ENCODE measurements at places on chromosomes 4 and X.

DNA sequence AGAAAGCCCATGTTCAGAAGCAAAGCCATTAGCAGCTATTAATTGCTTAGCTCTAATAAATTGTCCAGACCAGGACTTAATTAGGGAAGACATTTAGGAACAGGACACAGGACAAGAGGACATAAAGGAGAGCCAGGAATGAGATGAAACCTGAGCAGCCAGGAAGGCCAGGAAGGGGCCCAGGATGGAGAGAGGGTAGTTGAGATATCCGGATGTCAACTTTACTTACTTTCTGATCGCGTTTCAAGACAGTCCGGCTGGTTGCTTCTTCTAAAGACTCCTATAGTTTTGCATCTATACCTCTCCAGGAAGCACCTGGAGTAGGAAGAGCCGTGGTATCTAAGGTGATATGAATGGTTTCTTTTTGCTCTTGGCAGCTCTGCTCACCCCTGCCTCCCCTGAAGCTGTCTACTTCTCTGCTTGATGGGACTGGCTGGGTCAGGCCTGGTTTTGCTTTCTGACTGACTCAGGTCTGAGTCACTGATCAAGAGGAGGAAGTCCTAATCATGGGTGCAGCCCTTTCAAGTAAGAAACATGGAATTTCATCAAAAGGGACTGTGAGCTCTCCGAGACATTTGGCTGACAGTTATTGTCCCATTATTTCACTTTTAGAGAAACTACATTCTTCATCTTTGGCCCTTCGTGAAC is 733.3 kb downstream of the RPA4 start:
- peak; percentile 1 for DNase-seq

GRCh38 chr4:131526686-131527085 is 1622.4 kb upstream of the PCDH10 start:
- no peak for DNase-seq

DNA sequence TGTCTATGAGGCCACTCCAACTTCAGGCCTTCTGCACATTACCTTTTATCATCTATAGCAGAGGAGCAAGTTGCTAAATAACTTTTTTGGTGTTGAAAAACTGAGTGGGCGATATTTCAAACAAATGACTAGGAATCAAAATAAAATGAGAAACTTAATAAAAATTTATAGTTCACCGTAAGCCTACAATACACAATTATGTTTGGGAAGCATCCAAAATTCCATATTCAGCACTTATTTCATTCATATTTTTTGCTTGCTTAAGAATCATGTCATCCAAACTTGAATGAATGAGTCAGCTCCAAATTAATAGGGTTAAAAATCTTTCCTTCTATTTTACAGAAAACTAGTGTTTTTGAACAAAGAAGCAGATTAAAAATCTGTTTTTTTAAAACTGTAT is 119.1 kb downstream of the SH3RF1 start:
- no peak for DNase-seq

GRCh38 chrX:5117816-5118215 is 1110.9 kb downstream of the NLGN4X start:
- DNase-seq: no peak

- no peak for DNase-seq
Observed at GRCh38 chrX:151790481-151791160, 56.1 kb downstream of the CNGA2 start.

DNA sequence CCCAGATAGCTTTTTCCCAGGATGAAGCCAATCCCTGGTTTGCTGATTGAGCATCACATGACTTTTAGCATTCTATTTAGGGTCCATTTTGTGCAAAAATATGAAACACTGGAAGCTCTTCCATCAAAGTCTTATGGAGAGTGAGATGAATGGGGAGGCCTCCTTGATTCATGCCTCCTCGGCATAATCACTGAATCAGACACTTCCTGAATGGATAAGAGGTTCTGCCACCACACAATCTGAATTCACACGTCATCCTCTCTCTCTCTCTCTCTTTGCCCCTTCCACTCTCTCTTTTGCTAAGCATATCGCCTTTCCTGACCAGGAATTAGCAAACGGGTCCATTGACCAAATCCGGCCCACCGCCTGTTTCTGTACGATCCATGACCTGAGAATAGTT is 68.7 kb downstream of the CRMP1 start:
- DNase-seq: no peak

- DNase-seq: no peak
Observed at GRCh38 chr4:101512416-101512815, 165.1 kb upstream of the PPP3CA start.

DNA sequence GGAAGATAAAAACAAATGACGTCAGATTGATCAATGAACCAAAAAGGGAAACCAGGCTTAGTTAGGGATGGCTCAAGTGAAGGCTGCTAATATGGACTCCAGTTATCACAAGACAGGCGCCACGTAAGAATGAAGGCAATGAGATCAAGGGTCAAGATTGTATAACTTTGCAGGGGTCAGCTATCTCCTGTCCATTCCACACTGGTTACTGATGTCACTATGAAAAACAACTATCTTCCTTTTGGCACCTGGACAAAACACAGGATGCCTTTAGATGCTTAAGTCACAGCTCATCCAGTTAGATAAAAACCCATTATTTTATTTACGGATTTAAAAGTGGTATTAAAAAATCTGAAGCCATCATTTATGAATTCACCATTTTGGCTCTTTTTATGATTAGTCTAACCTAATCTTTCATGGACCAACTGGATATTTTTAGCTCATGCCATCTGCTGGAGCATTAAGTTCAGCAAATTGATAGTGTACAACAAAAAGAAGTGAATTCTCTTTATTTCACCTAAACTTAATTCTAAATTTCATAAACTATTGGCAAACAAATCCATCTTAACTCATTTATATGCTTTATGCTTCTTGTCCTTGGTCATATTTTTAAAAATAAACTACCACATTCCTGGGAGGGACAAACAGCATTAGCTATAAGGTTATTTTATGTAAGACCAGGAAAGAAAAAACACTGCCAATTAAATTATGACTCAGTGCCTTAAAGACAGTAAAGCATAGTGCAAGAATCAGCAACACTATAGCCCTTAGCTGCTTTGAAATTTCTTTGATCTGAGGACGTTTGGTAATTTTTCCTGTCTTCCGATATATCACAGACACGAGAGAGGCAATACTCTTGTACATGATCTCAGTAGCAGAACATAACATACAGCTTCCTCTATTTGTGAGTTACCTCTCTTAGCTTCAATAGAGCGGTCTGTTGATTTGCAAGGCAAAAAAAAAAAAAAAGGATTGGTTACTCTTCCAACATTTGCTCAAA is 27.0 kb downstream of the DHX15 start:
- DNase-seq: no peak

DNA sequence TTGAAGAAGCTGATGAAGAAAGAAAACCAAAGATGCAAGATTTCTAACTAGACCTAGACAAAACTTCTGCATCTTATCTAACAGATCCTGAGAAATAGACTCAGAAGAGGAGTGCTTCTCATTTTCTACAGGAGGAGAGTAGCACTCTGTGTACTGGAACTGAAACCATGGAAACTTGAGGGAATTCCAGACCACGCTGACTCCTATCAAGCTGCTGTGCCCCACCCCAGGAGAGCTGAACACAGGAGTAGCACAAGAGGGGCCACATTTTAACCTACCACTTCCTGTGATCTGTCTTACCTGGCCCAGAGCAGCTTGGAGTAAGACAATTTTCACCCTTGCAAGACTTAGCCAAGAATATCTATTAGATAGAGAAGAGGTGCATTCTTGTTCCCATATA is 248.9 kb downstream of the SCFD2 start:
- no peak for DNase-seq

GRCh38 chr4:84804136-84804535 is 162.4 kb downstream of the WDFY3 start:
- DNase-seq: no peak

DNA sequence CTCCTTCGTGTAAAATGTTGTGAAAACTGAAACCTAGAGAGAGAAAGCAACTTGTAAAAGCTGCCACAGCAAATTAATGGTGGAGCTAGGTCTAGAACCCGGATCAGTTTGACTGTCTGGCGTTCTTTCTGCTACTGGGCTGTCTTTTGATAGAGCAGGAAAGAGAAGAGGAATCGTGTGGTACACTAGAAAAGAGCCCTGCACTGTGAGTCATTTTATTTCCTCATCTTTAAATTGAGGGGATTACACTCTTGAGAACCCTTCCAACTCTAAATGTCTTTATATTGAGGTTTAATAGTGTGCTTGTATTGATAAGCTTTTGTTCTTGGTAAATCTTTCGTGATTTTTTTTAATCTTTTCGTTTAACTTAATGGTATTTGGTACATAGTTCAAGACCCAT is 4.3 kb downstream of the WDR44 start:
- no peak for DNase-seq

GRCh38 chr4:16192631-16193518 is 33.4 kb downstream of the TAPT1 start:
- DNase-seq: no peak

All from CD4-positive, alpha-beta T cell treated with Interleukin-17A for 1 hour (primary cell).